ENCODE measurements at places on chromosomes 2 and 18.

DNA sequence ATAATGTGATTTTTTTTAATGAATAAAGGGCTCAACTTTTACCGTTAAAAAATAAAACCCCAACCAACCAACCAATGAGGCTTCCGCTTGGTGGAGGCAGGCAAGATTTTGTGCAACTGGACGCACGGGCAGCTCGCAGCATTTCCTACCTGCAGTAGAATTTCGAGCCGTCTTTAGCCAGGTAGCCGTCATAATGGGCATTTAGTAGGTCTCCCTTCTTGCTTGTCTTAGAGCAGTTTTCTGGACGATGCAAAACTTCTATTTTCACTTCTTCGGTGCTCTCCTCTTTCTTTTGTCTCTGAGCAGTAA is 316 bp downstream of the FKBP7 start:
- no peak for DNase-seq

DNA sequence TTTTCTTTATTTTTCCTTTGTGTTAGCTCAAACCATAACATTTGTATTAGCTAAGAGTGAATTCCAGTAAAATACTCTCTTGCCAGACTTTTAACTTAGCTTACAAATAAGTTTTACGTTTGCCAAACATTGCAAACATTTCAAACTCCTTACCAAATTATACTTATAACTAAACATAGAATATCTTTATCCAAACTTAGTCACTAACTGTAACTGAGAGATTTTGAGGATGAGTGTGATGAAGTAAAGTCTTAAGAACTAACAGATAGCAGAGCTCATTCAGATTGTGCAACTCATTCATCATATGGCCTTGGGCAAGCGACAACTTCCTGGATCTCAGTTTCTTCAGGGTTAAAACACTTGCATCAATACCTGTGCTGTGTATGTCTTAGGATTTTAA is 533.7 kb downstream of the TDRD15 start:
- DNase-seq = no peak

DNA sequence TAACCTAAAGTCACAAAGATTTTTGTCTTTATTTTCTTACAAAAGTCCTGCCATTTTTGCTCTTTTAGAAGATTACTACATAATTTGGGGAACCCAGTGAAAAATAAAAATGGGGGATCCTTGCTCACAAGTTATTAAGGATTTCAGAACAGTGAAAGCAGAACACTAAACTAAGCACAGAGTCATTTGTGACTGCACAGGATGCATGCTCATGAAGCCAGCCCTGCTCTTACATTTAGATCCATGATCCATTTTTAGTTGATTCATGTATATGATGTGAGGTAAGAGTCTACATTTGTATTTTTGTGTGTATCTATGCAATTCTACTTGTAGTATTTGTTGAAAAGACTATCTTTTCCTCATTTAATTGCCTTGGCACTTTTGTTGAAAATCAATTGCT is 21.8 kb downstream of the SP140L start:
- DNase-seq = no peak

GRCh38 chr18:50853863-50854271 is 25.1 kb upstream of the ME2 start:
- DNase-seq = no peak

- peak; percentile 15 for DNase-seq
These were observed 54.3 kb downstream of the TMX3 start for GRCh38 chr18:68660354-68661183.

DNA sequence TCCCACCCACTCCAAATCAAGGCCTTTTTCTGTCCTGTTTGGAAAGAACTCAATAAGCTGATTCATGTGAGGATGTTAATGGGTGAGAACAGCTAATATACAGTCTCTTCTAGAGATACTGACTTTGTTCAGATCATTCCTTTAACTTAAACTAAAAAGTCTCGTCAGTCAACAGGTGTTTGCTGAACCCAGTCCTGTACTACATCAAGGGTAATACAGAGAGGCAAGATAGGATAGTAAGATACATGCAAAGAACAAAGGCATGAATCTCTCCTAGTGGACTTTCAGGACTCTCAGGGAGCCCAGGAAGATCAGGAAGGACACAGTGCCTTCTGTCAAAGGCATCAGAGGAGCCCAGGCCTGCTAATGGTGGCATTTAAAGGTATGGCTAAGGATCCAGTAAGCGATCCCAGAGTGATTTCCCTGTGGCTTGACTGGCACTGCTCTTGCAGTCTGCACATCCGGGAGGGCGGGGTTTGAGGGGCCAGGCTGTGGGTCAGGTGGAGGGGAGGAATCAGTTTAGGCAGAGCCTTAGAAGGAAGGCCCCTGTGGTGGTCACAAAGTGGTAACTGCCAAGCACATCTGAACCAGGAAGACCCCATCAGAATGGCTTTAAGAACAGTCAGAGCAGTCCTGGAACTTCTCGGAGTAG is 54.0 kb downstream of the EPAS1 start:
- no peak for DNase-seq

- DNase-seq = no peak
These were observed 207.0 kb upstream of the HAAO start for GRCh38 chr2:42999391-42999841.

- no peak for DNase-seq
These were observed 134.6 kb downstream of the INSIG2 start for GRCh38 chr2:118222672-118223421.

GRCh38 chr2:183089192-183089851 is 10.8 kb downstream of the DUSP19 start:
- no peak for DNase-seq
